ENCODE measurements at places on chromosomes 7 and 10. TPM values are rescaled to one million over a fixed set of nuclear protein-coding genes. Genes with fewer than 3 reads are reported as not detected.

DNA sequence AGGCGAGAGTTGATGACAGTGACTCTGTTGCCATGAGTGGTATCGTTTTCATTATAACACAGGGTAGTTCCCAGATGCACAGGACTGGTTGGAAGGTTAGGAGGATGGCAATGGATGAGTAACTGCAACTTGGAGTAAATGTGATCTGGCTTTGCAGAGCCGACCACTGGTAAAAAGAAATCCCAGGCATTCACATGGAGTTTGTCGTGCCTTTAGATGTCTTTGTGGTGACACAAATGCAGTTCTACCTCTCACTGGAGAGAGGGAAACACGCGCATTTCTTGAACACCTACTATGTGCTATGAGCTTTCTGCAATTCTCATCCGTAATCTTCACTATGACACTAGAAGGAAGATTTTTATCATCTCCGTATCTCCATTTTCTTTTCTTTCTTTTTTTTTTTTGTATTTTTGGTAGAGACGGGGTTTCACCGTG is 1.7 kb upstream of the MNX1 start:
- DNase-seq, result no peak

Gene NUTM2A
- 0.26 TPM for total RNA-seq

Gene TDRD1
- total RNA-seq, result 2.1 TPM

DNA sequence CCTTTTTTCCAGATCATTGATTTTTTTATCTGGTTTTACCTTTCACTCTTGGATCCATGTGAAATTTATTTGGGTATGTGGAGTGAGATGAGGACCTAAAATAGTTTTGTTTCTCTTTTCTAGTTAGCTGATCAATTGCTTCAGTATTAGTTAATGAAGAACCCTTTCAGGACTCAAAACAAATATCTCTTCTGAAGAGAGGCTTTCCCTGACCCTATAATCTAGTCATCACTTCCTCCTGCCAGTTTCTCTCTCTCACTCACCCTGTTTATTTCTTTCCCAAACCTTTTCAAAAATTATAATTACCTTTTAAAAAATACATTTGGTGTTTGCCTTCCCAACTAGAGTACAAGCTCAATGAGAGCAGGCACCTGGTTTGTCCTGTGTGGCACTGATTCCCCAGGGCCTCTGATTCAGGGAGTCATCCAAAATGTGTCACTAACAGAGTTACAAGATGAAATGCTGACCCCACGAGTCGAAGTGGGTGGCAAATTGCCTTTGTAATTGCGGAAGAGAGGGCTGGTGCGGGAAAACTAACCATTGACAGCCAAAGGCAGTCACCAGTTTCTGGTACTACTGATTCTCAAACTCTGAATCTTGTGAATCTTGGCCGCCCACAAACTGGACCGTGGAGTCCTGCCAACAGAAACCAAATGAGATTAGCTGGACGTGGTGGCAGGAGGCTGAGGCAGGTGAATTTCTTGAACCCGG is 2.4 kb downstream of the TMEM140 start:
- DNase-seq, result no peak

DNA sequence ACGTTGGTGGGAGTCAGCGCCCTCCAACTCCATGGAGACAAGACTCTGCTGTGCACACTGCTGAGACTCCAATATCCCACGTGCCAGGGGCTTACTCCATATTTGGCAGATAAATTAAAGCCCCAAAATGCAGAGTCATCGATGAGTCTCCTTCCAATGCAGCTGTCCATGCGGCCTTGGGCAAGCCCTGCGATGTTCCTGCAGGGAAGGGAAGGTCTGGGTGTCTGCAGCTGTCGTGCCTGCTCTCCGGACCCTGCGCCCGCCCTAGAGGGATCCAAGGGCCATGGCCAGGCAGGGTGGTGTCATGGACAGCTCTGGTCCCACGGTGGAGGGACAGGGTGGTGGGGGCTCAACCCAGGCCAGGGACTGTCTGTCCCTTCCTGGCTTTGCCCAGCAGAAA is 185.2 kb downstream of the PTPRN2 start:
- no peak for DNase-seq

Gene SDHAF3
- total RNA-seq, result 9.5 TPM

Gene ARHGAP22
- total RNA-seq, result 9.0 TPM
